ENCODE measurements at places on chromosomes 12 and 14.

DNA sequence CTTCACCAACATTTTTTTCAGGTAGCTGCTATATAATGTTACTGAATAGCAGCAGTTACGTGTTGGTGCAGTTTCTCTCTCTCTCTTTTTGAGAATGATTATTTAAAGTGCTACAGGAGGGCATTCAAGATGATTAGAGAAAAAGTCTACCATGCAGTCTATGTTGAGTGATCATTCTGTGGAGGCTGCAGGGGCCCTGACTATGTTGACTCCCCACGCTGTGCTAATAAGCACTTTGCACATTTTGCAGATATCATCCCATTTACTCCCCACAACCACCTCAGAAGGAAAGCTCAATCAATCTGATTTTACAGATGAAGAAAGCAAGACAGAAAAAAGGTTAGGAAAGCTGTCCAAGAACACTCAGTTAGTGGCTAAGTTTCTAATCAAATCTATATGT lies 87.8 kb downstream of the RTN1 start:
- DNase-seq = no peak

GRCh38 chr12:27999970-28000369 lies 27.4 kb upstream of the PTHLH start:
- no peak for DNase-seq

GRCh38 chr12:389142-390096 lies at the start of gene KDM5A:
Gene KDM5A, minus strand, starts transcription at chr12:389320. Its CDS starts 229 bp downstream, at chr12:389091.
- DNase-seq = peak; percentile 87

DNA sequence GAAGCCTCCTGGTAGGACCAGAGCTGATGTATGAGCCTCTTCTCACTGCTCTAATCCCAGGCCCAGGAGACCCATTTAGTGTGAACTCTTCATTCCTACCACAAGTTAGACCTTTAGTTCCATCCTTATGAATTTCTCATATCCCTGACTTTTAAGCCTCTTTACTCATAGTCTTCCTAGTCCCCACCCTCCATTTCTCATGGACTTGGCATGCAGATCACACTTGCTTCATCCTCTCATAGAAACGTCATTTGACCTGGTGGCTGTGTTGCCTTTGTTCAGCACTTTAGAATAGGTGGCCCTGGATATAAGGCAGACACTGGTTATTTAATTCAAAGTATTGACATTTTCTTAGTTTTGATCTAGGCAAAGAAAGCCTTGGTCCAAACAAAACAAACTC lies 99.5 kb downstream of the SLC16A7 start:
- no peak for DNase-seq

DNA sequence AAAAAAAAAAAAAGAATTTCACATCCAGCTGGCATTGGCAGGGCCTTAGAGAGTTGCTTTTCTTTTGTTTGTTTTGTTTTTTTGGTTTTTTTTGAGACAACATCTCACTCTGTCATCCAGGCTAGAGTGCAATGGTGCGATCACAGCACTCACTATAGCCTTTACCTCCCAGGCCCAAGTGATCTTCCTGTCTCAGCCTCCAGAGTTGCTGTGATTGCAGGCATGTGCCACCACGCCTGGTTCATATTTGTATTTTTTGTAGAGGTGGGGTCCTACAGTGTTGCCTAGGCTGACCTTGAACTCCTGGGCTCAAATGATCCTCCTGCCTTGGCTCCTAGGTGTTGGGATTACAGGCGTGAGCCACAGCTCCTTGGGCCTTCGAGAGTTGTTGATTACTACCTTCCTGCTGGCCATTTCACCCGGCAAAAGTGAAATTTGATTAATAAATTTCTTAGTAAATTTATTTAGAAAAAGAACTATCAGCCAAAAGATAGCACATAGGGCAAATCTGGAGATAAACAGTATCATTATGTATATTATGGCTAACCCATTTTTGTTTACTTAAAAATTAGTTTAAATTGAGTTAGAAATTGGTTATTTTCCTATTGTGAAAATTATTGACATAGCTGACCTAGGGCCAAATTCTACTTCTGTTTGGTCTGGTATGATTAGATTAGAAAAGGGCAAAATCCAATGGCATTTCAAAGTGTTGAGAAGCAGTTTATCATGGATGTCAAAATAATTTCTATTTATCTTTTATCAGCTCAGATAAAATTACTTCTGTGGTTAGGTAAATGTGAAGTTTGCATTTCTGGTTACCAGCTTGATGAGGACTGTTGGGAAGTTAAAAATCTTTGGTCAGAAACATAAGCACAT lies 12.6 kb downstream of the ACTR6 start:
- no peak for DNase-seq

DNA sequence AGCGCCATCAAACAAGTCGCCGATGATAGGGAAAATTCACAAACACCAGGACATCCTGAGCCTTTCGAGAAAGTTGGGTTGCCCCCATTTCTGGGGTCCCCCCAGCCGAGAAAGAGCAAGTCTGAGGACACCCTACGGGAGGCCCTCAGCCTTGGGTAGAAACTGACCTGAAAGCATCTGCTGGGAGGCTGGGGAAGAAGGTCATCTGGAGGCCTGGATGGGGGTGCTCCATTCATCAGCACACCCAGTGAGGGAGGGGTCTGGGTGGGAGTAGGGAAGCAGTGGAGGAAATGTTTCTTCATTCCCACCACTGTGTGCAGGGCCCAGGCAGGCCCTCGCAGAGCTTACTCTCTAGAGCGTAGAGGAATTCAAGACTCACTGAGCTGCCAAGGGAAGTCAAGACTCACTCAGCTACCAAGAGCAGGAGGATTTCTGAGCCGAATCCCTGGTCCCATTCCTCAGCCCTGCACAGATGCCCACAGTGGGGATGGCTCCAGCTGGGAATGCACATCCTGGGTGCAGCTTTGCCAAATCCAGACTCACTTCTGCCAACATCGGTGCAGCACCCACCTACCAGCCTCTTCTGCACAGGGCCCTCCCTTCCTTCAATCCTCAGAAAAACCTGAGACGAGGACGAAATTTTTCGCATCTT lies 38.1 kb downstream of the DIO3 start:
- no peak for DNase-seq

DNA sequence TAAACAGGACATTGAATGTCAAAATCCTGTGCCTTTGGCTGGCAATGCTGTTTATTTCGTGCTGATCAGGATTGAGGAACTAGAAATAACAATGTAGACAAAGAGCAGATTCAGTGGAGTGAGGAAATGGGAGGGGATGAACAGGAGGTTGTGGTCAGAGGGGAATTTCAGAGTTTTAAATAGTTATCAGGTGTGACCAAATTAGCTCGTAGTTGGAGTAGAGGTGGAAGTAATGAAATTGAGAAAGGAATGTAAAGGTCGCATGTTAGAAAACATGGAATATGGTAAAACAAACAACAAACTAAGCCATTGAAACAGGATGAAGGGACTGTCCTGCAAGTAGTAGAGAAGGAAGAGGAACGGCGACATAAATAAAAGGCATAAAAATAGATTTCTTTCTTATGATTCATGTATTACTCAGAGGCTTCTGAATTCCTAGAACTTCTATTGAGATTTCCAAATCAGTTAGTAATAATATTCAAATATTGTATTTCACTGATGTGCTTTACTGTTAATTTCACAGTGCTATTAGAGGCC lies 9.5 kb upstream of the SAV1 start:
- peak; percentile 85 for DNase-seq

- DNase-seq = no peak
These were observed 19.5 kb upstream of the CERS5 start for GRCh38 chr12:50186681-50187080.

DNA sequence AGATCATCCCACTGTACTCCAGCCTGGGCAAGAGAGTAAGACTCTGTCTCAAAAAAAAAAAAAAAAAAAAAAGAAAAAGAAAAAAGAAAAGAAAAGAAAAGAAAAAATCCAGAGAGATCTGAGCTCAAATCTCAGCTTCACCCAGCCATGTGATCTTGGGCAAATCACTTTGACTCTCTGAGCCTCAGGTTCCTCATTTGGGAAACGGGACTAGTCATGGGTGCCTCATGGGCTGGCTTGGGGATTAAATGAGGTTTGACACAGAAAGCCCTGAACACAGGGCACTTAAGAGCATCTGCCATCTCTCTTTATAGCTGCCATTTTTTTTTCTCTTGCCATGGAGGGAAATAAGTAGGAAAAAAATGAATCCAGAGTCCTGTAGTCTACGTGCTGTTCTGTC lies 86.2 kb upstream of the MYL2 start:
- DNase-seq = no peak

- DNase-seq = no peak
These were observed 4.1 kb downstream of the PELI2 start for GRCh38 chr14:56122301-56122700.

DNA sequence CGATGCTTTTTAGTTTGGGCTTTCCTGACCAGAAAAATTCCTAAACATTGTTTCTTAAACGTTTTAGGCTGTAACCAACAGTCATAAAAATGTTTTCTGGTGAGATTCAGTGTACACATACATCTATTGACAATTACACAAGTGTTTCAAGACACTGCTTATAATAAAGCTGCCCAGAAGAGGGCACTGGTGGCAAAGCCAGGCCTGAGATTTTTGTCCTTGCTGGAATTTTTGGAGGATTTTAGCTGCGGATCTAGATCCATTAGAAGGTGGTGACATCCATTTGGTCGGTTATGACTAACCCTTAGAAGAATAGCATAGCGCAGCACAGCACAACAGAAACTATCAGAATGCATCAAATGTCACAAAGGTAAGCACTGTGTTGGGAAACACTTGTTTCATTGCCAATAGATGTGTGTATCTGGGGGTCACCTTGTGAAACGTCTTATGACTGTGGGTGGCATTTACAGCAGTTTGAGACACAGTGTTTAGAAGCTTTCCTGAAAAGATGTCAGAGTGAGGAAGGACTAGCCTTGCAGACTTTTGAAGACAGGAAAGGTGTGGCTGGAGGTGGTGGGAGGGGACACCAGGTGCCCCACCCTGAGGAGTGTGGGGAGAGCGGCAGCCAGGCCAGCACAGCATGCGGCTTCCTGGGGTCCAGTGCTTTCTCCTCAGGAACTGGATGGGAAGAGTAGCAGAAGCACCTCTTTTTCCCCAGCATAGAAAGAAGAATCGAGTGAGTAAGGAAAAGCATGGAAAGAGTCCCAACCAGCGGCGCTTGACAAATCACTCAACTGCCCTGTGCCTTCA lies 54.7 kb upstream of the FKBP4 start:
- DNase-seq = peak; percentile 40

DNA sequence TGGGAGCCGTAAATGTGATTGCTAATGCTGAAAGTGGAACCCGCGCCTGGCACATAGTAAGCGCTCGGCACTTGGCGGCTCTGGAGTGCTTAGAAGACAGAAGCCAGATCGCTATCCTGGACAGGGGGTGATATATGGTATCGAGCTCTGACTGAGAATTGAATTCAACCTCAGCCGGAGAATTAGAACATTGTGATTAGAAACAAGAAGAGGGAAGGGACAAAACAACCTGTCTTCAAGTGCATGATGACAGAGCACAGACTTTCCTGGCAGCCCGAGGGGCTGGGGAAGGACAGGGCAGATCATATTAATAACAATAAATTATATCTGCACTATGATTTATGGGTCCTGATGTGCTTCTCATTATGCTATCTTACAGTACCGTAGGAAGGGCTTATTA lies 66.9 kb upstream of the TBX3 start:
- DNase-seq = no peak

DNA sequence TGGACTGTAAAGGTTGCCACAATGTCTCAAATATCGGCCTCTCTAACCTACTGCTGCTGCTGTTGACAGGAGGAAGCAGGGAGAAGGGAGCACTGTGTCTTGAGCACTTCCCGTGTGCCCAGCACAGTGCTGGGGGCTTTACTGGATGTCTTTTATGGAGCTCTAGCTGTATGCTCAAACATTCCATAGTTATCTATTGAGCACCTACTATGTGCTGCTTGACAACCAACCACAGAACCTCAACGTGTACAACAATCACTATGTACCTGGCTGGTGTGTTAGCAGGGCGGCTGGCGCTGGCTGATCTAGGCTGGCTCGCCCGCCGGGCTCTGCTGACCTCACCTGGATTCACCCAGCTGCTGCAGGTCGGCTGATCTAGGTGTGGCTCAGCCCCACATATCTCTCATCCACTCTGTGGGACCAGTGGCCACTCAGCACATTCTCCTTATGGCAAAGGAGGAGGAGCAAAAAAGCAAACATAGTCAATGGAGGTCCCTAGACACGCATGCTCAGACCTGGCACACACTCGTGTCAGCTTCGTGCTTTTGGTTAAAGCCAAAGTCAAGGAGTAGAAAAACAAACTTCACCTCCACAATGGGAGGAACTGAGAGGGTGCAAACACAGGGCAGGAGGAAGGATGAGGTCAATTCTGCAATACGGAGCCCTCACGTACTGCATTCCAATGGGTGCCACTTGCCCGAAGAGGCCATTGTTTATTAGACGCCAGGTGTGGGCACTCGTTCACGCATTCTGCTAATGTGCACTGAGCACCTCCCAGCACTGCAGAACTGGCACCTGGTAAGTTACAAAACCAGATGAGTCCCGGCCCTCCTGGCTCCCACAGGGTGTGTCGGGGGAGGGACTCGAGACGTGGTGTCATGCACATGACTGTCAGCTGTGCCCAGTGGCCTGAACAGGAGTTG lies 147.2 kb downstream of the SCARB1 start:
- no peak for DNase-seq

- DNase-seq = no peak
These were observed 66.8 kb downstream of the VWF start for GRCh38 chr12:6057700-6058099.

DNA sequence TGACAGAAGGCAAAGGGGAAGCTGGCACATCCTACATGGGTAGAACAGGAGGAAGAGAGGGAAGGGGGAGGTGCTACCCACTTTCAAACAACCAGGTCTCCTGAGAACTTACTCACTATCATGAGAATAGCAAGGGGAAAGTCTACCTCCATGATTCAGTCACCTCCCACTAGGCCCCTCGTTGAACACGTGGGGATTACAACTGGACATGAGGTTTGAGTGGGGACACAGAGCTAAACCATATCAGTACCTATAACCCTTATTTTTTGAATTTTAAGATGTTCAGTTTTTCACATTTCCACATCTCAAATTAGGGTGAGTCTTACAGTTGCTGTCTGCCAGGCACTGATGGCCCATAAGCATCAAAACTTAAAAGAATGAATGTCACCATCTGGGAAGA lies 80.2 kb upstream of the ST8SIA1 start:
- DNase-seq = no peak

- DNase-seq = no peak
These were observed 12.9 kb downstream of the TMEM117 start for GRCh38 chr12:43848786-43849185.

DNA sequence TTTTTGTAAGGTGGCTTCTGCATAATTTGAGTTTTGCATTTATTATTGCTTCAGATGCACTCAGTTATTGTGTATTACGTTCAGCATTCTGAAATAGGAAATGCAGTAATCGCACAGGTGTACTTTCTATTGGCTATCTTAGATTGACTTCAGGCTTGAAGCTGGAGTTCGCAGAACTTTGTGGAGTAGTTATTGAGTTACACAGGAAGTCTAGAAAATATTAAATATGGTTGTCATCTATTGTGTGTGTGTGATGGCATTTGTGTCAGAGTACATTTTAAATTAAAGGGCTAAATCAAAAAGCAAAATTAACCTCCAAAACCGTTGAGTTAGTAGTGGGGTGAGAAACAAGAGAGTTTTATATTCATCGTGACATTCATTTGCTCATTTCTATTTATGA lies 2.7 kb downstream of the ARID2 start:
- DNase-seq = peak; percentile 38
